ENCODE measurements at places on chromosomes 11 and 22. TPM values are rescaled to one million over a fixed set of nuclear protein-coding genes. Genes with fewer than 3 reads are reported as not detected.

Gene RCOR2
- not detected for total RNA-seq

Gene COMMD9
- total RNA-seq: 33.6 TPM

Gene INPP5J
- total RNA-seq: 0.69 TPM

Gene VPS37C
- total RNA-seq: 1.8 TPM

Gene GNG3
- total RNA-seq: not detected

Gene HEPACAM
- not detected for total RNA-seq

Gene OR52N4
- total RNA-seq: 0.96 TPM

Gene TRIM77
- not detected for total RNA-seq

DNA sequence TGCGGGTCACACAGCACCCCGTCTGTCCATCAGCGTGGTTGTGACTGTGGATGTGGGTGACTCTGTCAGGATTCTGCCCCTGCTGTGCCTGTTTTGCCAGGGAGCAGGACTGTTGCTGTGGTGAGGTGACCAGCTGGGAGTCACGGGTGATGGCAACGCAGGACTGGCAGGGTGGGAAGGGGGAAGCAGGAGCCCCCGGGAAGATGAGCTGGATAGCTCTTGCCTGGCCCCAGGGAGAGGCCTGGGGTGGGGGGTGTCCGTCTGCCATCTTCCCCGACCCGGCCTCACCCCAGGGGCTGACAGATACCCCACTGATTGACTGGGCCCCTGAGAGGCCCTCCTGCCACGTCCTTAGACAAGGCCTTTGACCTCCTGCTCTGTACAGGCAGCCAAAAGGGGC, 34.3 kb upstream of the TSPAN18 start:
- DNase-seq: no peak
- H3K4me1 ChIP-seq: peaks cover 35% of the 10 kb centered on the region
- H3K4me3 ChIP-seq: no peak overlapping the region
- H3K27me3 ChIP-seq: no peaks in the 10 kb centered on the region
- no peaks in the 10 kb centered on the region for H3K36me3 ChIP-seq
- no peak overlapping the region for H3K27ac ChIP-seq

GRCh38 chr11:61071208-61071681, 31.0 kb upstream of the CD5 start:
- H3K36me3 ChIP-seq: peaks cover 2% of the 10 kb centered on the region
- peak overlapping the region; percentile 26 for H3K27ac ChIP-seq
- H3K4me1 ChIP-seq: peaks cover 80% of the 10 kb centered on the region
- no peak overlapping the region for H3K4me3 ChIP-seq
- DNase-seq: peak; percentile 61
- no peaks in the 10 kb centered on the region for H3K27me3 ChIP-seq

DNA sequence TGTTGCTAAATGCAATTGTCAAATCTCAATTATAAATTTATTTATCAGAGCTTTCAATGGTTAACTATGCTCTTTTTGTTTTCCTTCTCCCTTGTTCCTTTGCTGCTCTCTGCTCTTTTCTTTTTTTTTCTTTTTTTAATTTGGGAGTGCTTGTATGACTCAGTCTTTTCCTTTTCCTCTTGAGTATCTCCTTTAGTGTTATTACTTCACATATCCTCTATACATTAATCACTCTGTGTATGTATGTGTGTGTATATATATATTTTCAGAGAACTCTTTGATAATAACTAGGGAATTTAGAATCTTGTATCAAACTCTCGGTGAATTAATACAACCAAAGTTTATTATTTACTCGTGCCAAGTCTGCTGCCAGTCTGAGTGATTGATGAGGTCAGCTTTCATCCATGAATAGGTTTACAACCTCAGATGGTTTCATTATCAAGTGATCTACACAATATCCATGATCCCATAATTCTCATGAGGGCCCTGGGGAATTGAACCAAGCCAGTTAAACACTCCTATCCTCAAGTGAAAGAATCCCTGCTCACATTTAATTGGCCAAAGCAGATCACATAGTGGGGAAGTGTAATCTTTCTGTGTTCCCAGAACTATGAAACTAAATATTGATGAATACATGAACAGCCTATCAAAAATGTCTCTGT, 743.4 kb upstream of the CNTN5 start:
- no peaks in the 10 kb centered on the region for H3K27me3 ChIP-seq
- no peaks in the 10 kb centered on the region for H3K4me1 ChIP-seq
- no peak overlapping the region for H3K4me3 ChIP-seq
- DNase-seq: no peak

- DNase-seq: no peak
- peaks cover 26% of the 10 kb centered on the region for H3K4me1 ChIP-seq
- H3K27me3 ChIP-seq: no peaks in the 10 kb centered on the region
- peaks cover 30% of the 10 kb centered on the region for H3K36me3 ChIP-seq
Observed at GRCh38 chr11:47501101-47501500, 51.8 kb downstream of the CELF1 start.

DNA sequence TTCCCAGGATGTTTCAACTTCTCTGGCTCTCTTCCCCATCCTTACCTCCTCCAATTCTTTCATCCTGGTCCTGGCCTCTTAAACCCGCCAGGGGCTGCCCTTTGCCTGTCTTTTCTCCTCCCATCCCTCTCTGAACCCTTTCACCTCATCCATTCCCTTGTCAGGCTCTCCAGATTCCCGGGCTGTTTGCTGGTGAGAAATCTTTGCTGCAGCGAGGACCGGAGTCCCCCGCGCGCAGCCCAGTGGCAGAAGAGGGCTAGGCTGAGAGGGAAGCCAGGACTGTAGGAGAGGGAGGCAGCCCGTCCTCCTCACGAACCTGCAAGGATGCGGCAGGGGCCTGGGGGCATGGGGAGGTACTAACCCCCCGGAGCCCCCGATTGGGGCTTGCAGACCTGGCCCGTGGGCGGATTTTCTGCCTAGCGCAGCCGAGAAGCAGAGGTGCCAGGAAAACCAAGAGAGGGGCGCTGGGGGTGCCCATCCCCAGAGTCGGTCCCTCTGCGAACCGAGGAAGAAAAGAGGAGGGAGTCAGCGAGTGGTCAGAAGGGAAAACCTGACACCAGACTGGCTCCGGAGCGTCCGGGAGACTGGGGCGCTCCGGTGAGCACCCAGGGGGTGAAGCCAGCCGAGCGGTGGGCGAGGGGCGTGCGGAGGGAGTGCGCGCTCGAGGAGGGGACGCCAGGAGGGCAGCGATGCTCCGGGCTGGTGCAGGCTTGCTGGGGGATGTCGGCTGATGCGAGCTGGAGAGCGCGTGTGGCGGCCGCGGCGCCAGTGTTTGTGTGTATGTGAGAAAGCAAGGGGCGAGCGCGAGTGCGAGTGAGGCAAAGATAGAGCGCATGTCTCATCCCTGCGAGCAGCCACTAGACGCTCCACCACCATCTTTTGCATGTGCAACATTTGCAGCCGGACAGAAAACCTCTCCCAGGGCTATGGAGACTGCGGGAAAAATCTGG, at the start of gene GRIA4:
Gene GRIA4 (plus strand): TSS at position 242 of the 950 bp plus-strand sequence. CDS start 925 bp downstream, outside the sequence.
- H3K4me1 ChIP-seq: peaks cover 10% of the 10 kb centered on the region
- H3K4me3 ChIP-seq: no peak within 1 kb of the TSS
- no peak for DNase-seq
- no peak within 1 kb of the TSS for H3K27ac ChIP-seq

- no peaks in the 10 kb centered on the region for H3K27me3 ChIP-seq
- peak overlapping the region; percentile 8 for H3K4me3 ChIP-seq
- DNase-seq: peak; percentile 77
- H3K27ac ChIP-seq: peak overlapping the region; percentile 77
Observed at GRCh38 chr11:122696662-122697061, 41.1 kb downstream of the UBASH3B start.

DNA sequence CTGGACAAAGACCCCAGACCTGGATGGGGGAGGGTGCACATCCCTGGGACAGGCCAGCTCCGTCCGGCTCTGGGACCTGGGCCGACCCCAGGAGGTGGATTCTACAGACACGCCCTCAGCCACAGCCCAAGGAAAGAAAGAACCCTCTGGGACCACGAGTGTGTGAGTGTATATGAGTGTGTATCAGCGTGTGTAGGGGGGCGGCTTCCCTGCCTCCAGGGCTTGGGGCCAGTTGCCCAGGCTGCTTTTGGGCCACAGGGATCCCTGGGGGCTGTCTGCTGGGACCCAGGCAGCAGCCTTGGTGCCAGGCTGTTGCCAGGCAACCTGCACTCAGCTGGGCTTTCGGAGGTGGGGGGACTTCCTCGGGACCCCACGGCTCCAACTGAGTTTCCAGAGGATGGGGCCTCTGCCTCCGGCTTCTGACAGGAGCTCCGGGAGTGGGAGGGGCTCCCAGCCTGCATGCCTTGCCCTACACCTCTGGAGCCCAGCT, 8.9 kb downstream of the DUSP8 start:
- DNase-seq: no peak
- no peak overlapping the region for H3K27ac ChIP-seq
- no peak overlapping the region for H3K4me3 ChIP-seq
- no peaks in the 10 kb centered on the region for H3K27me3 ChIP-seq
- peaks cover under 1% of the 10 kb centered on the region for H3K4me1 ChIP-seq

- H3K27me3 ChIP-seq: no peaks in the 10 kb centered on the region
- no peaks in the 10 kb centered on the region for H3K4me1 ChIP-seq
- no peak overlapping the region for H3K4me3 ChIP-seq
- H3K36me3 ChIP-seq: no peaks in the 10 kb centered on the region
- no peak for DNase-seq
Observed at GRCh38 chr11:11501546-11502262, 120.1 kb downstream of the GALNT18 start.

- H3K27me3 ChIP-seq: no peaks in the 10 kb centered on the region
- H3K4me1 ChIP-seq: no peaks in the 10 kb centered on the region
- H3K27ac ChIP-seq: no peak overlapping the region
- H3K36me3 ChIP-seq: peaks cover 32% of the 10 kb centered on the region
Observed at GRCh38 chr11:6505577-6506240, 8.6 kb downstream of the DNHD1 start.

GRCh38 chr22:43343670-43344519, 723 bp upstream of the SCUBE1 start:
- H3K4me3 ChIP-seq: no peak overlapping the region
- H3K36me3 ChIP-seq: no peaks in the 10 kb centered on the region
- no peak for DNase-seq
- H3K4me1 ChIP-seq: peaks cover 21% of the 10 kb centered on the region
- H3K27me3 ChIP-seq: peaks cover 38% of the 10 kb centered on the region
- H3K27ac ChIP-seq: no peak overlapping the region

GRCh38 chr11:18222814-18223421, 13.7 kb downstream of the SAA4 start:
- H3K27me3 ChIP-seq: no peaks in the 10 kb centered on the region
- H3K4me3 ChIP-seq: no peak overlapping the region
- no peak overlapping the region for H3K27ac ChIP-seq
- no peaks in the 10 kb centered on the region for H3K36me3 ChIP-seq

- H3K4me3 ChIP-seq: no peak overlapping the region
- H3K36me3 ChIP-seq: no peaks in the 10 kb centered on the region
- peaks cover 16% of the 10 kb centered on the region for H3K27me3 ChIP-seq
- peaks cover 50% of the 10 kb centered on the region for H3K4me1 ChIP-seq
Observed at GRCh38 chr11:133953999-133954398, 2.8 kb downstream of the IGSF9B start.

DNA sequence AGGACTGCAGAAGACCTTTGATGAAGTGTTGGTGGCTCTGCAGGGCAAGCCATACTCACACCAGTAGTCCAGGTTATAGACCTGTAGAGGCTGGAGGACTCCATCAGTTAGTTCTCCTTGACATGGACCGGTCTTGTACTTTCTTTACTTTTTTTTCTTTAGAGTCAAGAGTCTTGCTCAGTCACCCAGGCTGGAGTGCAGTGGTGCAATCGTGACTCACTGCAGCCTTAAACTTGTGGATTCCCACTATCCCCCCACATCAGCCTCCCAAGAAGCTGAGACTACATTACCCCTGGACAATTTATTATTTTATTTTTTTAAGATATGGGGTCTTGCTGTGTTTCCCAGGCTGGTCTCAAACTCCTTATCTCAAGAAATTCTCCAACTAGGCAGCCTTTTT, 49.6 kb upstream of the E2F8 start:
- H3K4me1 ChIP-seq: no peaks in the 10 kb centered on the region
- H3K36me3 ChIP-seq: no peaks in the 10 kb centered on the region
- H3K27ac ChIP-seq: no peak overlapping the region
- H3K4me3 ChIP-seq: no peak overlapping the region
- no peaks in the 10 kb centered on the region for H3K27me3 ChIP-seq

DNA sequence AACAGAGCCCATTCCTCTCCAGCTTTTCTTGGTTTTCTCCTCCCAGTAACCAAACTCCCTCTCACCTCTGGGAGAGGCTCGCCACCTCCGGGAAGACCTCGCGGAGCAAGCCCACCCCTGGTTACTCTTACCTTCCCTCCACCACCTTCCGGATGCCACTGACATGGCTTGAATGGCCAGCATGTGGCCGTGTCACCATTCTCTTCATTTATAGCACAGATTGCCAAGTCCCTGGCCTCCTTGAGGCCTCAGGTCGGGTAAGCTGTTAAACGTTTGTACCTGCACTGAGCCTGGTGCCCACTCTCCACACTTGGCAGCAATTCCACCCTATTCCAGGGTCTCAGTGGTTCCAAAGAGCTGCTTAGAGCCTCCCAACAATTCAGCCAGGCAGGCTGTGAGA, 8.0 kb upstream of the FXYD2 start:
- no peak for DNase-seq
- no peaks in the 10 kb centered on the region for H3K36me3 ChIP-seq
- no peak overlapping the region for H3K27ac ChIP-seq
- H3K4me1 ChIP-seq: peaks cover 42% of the 10 kb centered on the region
- H3K27me3 ChIP-seq: no peaks in the 10 kb centered on the region

DNA sequence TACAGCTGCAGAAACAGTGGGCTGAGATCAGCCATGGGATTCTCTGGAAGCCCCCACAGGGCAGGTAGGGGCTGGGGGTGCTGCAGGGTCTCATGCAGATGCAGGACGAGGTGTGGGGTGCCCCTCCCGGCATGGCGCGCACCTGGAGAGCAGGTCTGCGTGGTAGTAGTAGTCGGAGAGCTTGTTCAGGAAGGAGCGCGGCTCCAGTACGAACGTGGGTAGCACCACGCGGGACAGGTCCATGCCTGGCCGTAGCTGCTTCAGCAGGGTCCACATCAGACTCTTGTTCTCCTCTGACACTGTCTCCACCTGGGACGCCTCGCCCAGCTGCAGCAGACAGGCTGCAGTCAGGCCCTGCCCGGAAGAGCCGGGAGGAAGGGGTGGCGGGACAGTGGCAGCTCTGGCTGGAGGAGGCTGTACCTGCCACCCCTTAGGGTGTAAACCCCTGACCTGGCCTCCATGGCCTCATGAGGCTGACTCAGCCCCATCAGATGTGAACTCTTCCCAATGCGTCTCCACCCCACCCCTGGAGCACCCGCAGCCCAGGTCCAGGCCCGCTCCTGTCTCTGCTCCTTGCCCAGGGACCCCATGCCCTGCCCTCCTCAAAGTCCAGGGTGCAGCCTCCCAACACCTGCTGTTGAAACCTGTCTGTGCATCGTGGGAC, 47.0 kb upstream of the CARS1 start:
- no peak for DNase-seq
- H3K27me3 ChIP-seq: no peaks in the 10 kb centered on the region
- H3K36me3 ChIP-seq: no peaks in the 10 kb centered on the region

DNA sequence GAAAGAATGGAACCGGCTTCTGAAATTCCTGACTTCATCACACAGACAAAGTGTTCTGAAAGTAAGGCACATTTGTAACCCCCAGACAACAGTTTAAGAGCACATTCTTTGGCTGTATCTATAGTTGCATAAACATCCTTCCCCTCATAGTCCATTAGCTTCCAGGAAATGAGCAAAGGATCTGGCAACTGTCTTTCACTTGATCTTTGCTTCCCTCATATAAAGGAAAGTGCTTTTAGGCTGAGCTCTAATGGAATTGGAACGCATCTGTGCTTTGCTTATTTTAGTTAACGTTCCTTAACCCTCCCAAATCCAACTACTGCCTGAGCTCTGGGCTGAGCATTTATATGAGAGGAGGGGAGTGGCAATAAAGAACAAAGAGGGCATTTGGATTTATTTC, 76.9 kb upstream of the API5 start:
- H3K27me3 ChIP-seq: peaks cover 3% of the 10 kb centered on the region
- no peak for DNase-seq
- H3K4me1 ChIP-seq: no peaks in the 10 kb centered on the region
- no peak overlapping the region for H3K4me3 ChIP-seq
- H3K36me3 ChIP-seq: no peaks in the 10 kb centered on the region

- H3K4me1 ChIP-seq: peaks cover 12% of the 10 kb centered on the region
- H3K4me3 ChIP-seq: no peak overlapping the region
Observed at GRCh38 chr11:86181379-86181778, 63.2 kb upstream of the EED start.
